ENCODE measurements at places on chromosomes 4 and X.

GRCh38 chrX:45710081-45710801 lies 509.6 kb upstream of the DIPK2B start:
- DNase-seq = no peak

- DNase-seq = no peak
These were observed 95.5 kb downstream of the IRS4 start for GRCh38 chrX:108640817-108641216.

- DNase-seq = no peak
These were observed 61.2 kb downstream of the CPE start for GRCh38 chr4:165439981-165440380.

DNA sequence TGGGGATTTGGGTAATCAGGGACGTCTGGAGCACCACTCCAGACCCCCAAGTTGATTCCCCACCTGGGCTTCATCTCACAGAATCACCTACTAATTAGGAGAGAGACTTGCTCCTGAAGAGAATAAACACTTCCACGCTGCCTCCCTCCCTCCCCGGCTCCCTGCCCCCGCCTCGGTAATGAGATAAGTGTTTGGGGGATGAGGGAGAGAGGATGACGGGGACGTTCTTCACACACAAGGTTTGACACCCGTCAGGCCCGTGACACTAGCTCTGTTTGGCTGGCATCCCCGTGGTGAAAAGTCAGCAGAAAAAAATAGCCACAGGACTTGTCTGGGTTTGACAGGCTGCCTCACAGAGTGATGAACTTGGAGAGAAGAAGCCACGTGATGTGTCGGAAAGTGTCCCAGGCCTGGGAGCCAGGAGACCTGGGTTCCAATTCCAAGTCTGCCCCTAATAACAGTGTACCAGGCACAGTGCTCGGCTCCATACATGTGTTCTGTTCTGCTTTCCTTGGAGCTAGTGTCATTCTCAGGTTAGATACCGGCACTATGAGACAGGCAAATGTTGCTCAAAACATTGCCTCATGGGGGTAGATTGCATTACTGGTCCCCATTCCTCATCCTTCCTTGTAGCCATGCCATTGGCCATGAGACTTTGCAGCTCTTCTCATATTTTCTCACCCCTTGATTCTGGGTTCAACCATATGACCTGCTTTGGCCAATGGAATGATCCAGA lies 578.0 kb downstream of the BCOR start:
- DNase-seq = no peak

DNA sequence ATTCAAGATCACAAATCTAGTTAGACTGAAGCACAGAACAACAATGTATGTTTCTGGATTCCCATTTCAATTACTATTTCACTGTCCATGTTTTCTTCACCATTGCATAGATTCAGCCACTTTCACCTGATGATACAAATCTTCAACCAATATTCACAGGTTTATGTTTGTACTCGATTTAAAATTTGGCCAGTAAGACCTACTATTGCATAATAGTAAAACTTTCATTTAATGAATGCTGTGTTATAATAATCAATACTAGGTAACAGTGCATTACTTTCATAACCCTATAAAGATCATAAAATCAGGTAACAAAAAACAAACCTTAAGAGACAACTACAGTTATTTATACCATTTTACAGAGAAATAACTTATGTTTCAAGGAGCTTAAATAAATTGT lies 2209.1 kb downstream of the ARAP2 start:
- no peak for DNase-seq

- no peak for DNase-seq
These were observed 89.1 kb downstream of the SLC16A2 start for GRCh38 chrX:74510401-74510800.

GRCh38 chrX:24870143-24870542 lies 145.6 kb downstream of the ARX start:
- DNase-seq = no peak

DNA sequence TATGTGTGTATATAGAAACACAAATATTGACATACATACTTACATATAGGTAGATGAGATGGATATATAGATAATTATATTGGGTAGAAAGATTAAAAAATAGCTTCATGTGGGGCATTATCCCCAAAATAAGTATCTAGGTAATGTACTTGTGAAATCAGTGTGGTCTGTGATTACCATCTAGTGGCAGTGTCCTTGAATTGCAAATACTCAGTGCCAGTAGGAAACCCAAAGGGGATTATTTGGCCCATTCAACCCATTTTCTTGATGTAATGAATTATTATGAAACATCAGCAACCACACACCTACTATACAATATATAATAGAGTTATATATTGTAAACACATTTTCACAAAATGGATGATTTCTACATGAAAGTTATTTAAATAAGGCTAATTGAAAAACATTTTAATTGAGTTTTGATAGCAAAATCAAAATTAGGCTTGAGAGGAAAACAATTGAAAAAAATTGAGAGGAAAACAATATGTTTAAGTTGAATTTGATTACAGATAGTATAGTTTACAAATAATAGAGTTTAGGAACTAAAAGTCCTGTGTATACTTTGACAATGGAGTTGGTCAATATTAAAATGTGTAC lies 389.4 kb downstream of the GALNTL6 start:
- peak; percentile 21 for DNase-seq

DNA sequence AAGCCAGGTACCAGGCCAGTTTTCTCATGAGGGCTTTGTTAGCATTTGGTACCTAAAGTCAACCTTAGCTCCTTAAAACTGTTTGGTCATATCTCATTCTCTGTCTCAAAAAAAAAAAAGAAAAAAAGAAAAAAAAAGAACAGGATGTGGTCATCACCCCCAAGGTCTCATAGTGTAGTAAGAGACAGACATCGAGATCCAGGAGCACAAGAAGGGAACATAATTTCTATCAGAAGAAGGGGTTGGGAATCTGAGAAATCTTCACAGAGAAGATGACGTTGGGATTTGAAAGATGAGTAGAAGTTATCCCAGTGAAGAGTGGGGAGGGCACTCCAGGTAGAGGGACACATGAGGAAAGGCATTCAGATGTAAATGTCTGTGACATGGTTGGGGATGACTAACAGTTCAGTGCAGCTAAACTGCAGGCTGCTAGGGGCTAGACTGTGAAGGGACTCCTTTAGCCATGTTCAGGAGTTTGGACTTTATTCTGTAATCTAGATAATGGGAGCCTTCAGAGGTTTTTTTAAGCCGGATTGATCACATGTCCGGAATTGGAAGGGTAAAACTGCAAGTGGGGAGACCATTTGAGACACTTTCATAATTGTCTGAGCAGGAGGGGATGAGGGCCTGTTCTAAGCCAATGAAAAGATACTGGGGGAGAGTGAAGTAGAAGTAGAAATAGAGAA lies 26.9 kb upstream of the GJB1 start:
- DNase-seq = no peak

GRCh38 chr4:43234626-43235415 lies 342.3 kb downstream of the GRXCR1 start:
- no peak for DNase-seq

DNA sequence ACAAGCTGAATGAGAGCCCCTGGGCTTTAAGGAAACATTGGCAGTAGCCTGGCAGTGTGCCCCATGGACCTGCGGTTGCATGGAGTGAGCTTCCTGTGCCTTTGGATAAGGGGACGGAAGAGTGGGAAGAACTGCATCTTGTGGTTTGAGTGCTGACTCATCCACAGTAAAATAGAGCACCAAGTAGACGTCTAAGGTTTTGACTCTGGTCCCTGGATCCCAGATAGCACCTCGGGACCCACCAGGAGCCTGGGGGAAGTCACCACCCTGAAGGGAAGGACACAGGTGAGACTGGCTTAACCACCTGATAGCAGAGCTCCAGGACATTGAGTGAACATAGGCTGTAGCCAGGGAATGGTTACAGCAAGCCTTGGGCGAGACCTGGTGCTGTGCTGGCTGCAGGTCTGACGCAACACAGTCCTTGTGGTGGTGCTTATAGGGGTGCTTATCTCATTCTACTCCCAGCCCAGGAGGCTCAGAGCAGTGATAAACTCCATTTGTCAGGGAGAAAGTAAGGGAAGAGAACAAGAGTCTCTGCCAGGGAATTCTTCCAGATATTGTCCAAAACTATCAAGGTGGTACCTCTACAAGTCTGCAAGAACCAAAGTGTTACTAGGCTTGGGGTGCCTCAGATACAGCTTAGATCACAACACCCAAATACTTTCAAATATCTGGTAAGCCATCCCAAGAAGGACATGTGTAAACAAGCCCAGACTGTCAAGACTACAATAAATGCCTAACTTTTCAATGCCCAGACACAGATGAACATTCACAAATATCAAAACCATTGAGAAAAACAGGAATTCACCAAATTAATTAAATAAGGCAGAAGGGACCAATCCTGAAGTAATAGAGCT lies 123.6 kb upstream of the TET2 start:
- peak; percentile 1 for DNase-seq

DNA sequence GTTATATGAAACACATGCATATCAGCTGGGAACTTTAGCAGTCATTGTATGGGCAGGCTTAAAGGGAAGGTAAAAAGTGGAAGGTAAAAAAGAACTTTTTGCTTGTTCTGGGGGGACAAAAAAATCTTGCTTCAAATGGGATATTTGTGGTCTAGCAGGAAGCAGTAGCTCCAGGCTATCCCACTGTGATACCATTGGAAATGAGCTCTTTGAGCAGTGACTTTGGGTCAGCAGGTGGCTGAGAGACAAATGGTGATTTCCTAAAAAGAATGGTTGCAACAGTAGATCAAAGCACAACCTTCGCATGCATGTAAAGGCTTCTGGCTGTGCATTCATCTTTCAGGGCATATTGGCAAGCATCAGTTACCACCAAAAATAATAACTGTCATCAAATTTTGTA lies 106.2 kb downstream of the RS1 start:
- DNase-seq = no peak

GRCh38 chr4:119942806-119943205 lies 123.8 kb downstream of the MAD2L1 start:
- DNase-seq = no peak

DNA sequence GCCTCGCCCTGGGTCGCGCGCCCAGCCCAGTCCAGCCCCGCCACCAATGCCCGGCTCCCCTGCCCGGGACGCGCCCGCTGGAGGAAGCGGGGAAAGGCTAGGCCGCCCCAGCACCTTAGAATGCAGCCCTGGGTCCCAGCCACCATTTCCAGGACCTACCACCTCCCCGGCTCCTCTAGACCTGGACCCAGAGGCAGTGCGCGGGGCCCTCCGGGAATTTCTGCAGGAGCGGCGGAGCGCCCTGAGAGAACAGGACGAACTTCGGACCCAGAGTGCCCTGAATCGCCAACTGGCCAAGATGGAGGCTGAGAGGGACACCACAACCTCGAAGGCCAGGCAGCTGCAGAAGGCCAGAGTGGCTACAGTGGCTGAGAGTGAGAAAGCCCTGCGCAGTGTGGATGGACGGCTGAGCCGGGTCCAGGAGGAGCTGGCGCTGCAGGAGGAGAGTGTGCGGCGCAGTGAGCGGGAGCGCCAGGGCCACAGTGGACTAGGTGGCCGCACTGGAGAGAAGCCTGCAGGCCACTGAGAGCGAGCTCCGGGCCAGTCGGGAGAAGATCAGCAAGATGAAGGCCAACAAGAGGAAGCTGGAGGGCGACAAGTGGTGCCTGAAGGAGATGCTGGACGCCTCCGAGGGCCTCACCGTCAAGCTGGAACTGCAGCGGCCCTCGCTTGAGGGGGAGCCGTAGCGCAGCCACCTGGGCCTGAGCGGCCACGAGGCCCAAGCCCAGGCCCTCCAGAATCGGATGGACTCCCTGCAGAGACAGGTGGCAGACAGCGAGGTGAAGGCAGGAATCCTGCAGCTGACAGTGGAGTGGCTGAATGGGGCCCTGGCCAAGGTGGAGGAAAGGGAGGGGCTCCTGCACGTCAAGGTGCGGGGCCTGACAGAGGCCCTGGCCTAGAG lies 15.5 kb downstream of the SMIM10L2A start:
- no peak for DNase-seq

DNA sequence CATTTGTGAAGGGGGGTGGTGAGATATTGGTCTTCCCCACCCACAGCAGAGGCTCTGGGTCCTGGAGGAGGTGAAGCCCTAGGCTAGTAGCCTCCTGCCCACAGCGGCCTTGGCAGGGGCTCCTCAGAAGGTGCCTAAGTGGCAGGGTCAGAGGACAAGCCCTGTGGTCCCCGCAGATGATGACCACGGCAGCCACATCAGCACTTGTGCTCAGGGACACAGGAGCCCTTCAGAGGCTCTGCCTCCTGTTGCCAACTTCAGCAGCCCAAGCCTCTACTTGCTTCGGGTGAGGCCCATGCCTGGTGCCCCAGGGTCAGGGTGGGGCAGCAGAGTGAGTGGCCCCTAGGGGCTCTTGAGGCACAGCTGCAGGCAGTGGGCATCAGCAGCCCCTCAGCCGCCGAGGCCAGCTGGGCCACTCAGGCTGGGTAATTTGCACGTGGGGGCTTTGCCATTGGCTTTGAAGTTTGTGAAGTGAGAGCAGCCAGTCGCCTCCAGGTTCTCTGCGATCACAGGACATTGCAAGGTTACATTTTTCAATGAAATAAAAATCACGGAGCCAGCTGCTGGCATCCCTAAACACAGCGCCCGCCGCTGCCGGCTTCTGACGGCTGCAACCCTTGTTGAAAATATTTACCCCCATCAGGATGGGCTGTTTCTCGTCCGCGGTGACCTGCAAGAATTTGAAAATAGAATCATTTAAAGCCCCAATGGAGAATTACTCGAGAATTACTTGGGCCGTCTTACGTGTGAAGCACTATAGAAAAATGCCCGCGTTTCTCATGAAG lies 108.5 kb downstream of the HMX1 start:
- DNase-seq = no peak

DNA sequence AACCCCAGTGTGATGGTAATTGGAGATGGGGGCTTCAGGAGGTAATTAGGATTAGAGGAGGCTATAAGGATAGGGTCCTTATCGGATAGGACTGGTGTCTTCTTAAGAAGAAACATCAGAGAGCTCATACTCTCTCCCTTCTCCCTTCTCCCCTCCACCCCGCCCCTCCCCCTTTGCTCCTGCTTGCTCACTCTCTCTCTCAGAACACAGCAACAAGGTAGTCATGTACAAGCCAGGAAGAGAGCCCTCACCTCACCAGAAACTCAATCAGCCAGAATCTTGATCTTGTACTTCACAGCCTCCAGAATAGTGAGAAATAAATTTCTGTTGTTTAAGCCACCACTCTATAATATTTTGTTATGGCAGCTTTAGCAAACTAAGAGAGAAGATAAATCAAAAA lies 4.5 kb downstream of the DDX60L start:
- no peak for DNase-seq

GRCh38 chr4:111631215-111631999 lies 513.8 kb upstream of the FAM241A start:
- DNase-seq = no peak

DNA sequence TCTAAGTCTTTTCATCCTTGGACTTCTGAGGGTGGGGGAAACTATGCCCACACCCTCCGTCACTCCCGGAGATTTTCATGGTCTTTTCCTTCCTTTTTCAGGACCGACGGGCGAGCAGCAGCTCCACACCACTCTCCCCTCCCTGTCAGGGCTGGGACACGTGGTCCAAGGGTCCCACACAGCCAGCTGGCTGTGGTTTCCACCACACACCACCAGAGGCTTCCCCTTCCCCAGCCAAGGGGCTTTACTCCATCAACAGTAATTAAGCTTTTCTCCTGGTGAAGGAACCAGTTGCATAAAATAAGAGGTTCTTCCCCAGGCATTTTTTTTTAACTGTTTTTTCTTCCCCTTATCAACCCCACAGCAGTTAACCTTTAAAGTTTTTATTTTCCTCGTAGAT lies 453.9 kb downstream of the GPAT3 start:
- no peak for DNase-seq

Measured in foreskin melanocyte (primary cell).